ENCODE measurements at places on chromosomes 16 and 17.

DNA sequence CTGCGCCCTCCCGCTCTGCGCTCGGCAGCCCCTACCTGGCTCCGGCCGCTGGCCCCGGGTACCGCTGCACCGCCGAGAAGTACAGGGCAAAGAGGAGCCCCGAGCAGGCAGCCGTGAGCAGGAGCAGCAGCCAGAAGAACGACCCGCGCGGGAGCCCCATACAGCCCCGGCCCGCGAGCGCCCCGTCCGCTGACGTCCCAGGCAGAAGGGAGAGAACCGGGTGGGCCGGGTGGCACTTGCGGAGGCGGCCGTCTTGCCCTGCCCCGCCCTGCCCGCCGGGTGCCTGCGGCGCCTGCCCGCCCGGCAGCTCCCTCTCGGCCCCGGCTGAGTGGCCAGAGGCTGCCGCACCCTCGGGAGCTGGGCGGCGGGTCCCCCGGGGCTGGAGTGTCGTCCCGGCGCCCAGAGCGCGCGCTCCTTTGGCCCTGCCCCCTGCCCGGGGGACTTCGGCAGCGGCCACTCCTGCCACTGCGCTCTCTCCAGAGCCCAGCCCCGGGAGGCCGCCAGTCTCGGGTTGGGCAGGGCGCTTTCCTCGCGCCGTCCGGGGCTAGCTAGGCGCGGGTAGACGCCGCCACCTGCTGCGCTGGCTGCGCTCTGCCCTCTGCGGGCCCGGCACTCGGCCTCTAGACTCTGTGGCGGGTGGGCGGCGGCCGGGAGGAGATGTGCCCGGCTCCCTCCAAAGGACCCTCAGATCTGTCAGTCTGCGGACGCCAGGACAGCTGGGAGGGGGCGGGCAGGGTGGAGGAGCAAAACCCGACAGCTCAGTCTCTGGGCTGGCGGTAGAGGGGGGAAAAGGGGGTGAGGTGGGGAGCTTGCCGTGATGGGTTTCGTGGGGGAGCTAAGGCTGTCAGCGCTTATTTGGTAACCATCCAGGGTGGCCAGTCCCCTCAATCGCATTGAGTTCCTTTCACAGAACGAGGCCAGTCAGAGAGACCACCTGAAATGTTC lies at the start of gene ST6GALNAC2:
ST6GALNAC2 (minus strand) TSS at position 212 of the 945 bp plus-strand sequence; CDS start at position 160, 52 bp downstream.
- peak; percentile 66 for DNase-seq

DNA sequence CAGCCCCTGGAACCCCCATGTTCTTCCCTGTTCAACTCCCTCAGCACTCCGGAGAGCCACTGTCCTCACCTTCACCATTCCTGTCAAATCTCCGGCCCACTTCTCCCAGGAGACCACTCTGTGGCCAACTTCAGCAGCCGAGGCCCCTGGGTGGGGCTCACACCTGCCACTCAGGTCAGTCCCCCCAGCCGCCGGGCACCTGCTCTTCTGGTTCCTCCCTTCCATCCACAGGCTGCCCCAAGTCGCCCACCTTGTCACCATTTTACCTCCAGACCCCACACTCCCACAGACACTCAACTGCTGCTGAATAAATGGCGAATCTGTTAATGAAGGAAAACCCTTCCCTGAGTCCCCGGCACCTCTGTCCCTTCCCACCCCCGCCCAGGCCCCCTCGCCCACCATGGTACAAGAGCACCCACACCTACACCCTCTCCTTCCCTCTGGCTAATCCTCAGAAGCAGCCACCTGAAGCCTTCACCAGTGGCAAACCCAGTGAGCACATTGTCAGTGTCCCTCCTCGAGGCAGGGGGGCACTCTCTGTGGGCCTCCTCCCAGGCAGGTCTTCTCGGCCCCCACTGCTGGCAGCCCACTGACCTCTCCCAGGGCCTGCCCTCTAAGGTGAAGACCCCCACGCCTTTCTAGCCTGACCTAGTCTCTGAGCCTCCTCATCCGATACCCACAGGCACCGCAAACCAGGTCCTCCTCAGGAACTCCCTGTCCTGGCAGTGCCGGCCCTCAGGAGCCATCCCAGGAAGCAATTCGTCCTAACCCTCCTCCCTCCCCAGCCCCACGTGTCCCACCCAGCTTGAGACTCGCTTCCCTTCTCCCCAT lies 8.2 kb downstream of the CANT1 start:
- DNase-seq: no peak

DNA sequence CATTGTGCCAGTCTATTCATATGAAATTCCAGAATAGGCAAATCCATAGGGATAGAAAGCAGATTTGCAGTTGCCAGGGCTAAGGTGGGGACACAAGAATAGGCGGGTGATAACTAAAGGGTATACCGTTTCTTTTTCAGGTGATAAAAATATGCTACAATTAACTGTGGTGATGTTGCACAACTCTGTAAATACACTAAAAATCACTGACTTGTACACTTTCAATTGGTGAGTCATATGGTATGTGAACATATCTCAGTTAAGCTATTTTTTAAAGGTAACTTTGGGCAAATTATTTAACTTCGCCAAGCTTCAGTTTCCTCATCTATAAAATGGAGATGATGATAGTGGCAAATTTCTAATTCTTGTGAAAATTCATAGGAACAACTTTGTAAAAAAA lies 65.9 kb downstream of the CDYL2 start:
- no peak for DNase-seq

DNA sequence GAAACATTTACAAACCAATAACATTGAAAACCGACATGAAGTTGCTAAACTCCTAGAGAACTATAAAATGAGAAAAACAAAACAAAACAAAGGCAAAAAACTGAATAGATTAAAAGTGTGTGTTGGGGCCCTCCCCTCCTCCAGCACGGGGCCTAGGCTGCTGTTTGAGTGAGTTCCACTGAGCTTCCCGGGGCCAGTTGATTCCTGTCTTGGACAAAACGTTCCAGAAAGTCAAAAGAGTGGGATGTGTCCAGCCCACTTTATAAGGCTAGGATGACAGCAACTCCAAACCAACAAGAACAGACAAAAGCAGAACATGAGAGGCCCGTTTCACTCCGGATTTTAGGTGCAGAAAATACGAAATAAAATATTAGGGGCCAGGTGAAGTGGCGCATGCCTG lies 11.6 kb upstream of the CSNK1D start:
- DNase-seq: no peak

DNA sequence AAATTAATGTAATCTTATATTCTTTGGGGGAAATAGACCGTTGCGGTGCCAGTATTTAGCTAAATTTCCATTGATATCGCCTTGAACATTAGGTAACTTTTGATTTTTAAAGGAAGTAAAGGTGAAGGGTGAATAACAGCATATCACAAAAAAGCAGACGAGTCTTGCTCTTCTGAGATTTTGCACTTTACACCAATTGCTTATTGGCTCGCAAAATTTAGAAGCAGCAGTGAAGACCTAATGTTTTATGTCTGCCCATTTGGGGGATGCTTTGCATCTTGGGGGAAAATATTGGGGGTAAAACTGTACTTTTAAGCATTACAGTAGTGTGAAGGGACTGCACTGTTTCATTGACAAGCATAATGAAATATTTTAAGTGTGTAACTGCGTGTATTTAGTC lies 934 bp downstream of the MAP2K6 start:
- DNase-seq: no peak

GRCh38 chr17:49516180-49516579 lies 21.1 kb downstream of the NGFR start:
- DNase-seq: no peak

DNA sequence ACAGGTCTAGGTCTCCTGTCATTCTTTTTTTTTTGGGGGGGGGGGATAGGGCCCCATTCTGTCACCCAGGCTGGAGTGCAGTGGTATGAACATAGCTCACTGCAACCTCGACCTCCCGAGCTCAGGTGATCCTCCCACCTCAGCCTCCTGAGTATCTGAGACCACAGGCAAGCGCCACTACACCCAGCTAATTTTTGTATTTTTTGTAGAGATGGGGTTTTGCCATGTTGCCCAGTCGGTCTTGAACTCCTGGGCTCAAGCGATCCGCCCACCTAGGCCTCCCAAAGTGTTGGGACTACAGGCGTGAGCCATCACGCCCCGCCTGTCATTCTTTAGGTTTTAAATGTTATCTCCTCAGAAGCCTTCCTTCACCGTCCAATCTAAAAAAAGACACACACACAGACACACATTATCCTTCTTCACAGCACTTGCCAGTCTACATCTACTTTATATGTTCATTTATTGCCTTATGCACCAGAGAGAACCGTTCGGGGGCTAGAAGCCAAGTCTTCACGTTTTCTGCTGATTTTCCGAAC lies 694 bp downstream of the MRPL27 start:
- DNase-seq: no peak

DNA sequence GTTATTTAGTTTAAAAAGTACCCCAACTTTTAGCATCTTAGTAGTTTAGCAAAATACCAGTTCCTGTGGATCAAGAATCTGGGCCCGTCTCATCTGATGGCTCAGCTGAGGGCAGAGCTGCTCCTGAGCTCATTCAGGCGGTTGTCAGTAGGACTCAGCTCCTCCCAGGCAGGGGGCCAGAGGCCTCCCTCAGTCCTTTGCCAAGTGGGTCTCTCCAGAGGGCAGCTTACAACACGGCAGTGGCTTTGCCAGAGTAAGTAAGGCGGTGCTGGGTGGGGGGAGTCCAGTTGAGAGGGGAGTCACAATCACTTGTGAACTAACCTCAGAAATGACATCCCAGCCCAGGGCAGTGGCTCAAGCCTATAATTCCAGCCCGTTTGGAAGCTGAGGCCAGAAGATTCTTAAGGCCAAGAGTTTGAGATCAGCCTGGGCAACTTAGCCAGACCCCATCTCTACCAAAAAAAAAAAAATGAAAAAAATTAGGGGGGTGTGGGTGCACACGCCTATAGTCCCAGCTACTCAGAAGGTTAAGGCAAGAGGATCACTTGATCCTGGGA lies 81.5 kb upstream of the MED9 start:
- no peak for DNase-seq

GRCh38 chr17:79739148-79740062 lies 8.7 kb downstream of the ENPP7 start:
- DNase-seq: peak; percentile 16

- no peak for DNase-seq
Measured at GRCh38 chr17:80453998-80454556, 22.3 kb downstream of the NPTX1 start.

DNA sequence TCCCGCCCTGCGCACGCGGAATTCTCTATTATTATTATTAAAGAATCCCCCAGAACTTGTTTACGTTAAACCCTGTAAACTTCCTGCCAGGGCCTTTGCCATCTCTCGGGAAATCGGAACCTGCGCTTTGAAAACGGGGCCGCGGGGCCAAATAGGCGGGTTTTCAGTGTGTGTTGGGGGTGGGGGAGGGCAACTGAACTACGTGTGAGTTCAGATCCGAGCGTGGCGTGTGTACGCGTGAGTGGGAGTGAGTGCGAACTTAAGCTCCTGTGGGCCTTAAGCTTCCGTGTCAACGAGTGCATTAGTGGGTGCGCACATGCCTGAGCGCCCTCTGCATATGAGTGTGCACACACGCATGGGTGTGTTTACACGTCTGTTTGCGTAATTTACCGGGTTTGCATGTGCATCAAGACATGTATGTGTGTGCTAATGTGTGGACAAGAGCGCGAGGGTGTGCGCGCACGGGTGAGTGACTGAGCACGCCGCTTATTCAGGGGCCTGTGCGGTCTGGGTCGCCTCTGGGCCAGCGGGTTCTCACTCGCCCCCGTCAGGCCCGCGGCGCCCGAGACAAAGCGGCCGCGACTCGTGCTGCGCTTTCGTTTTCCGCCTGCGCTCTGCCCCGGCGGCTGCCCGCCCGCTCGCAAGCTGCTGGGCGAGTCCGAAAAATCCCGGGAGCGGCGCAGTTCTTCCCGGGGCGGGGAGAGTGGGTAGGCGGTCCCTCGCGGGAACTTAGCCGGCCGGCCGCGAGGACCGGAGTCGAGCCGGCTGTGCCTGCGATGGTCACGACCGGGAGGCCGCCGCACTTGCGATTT lies 1.2 kb upstream of the FOXF1 start:
- peak; percentile 83 for DNase-seq

DNA sequence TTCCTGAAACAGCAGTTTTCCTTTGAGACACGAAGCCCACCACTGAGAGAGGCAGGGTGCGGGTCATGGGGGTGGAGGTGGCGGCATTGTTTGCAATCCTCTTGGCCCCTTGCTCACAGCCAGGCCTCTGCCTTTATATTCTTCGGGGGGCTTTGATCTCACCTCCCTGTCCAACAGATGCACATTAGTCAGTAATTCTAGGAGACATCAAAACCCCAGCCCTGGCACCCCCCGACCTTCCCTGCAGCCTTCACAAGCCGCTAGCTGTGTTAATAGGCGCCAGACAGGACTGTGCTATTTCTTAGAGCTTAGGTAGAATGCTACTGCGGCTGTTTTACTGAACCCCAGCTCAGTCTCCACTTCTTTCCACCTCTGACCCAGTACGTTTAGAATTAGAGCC lies 212.6 kb downstream of the RBFOX1 start:
- DNase-seq: no peak

DNA sequence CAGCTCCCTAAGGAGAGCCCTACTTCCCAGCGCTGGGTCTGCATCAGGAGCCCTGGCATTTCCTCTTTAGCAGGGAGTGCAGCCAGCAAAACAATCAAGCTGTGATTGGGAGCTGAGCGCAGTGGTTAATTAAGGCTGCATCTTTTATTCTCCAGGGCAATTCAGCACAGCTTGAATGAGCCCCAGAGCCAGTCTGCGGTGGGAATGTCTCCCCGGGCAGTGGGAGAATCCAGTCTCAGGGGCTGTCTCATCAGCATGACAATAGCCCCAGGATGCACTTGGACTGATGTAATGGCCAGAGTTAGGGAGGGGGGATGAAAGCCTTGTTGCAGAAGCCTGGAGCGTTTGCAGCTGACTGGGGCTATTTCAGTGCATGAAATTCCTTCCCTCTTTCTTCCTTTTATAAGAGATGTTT lies 292.6 kb upstream of the SOX9 start:
- DNase-seq: peak; percentile 78

DNA sequence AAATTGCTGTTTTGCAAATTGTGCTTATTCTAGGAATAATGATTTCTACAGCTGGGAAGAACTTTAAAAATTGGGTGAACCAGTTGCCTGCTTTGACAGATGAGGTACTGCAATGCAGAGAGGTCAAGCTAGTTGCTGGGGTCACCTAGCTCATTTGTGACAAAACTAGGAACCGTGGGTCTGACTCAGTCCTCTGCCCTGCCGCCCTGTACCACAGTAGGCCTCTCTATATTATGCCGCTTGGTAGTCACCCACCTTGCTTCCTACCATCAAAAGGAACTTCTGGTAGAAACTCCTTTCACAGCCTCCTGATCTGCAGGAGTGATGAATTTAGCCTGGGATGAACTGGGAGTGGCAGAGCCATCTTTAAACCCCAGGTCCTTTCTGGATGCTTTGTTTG lies 105.7 kb downstream of the PITPNC1 start:
- no peak for DNase-seq

Measured in EL (cell line).